Activated T-helper 1 cell treated with anti-CD3 and anti-CD28 coated beads, Interleukin-2, amount 50 U/mL, for 16 hours (primary cell): ENCODE measurements at places on chromosomes 3 and 15.

GRCh38 chr3:101202640-101203039, 117.7 kb downstream of the IMPG2 start:
- no peak for DNase-seq

DNA sequence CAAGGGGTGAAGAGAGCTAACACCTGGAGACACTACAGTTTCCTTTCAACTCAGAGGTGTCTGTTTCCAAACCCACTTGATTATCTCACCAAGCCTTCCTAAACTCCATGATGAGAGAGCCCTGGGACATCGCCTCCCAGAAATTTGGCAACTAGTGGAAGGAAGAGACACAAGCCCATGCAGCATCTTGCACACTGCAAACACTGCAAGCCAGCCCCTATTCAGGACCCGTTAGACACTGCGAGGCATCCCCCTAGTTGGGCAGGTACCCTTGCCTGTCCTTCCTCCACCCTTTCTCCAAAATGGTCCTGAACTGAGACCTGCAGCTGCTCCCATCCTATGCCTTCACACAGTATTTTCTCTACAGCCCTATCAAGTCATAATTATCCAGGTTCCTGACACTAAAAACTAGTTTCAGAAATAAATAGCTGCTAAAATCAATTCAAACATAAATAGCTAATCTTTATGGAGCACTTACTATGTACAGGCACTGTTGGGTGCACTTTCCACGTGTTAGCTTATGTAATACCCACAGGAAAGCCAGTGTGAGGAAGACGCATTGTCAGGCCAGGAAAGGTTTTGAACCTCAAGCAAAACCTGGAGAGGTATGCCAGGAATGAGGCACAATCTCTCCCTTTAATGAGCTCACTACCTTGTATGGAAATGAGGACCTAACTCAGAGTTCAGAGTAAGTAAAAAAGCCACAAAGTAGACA, 2.8 kb downstream of the MAGI1 start:
- no peak for DNase-seq

GRCh38 chr15:33045066-33045810, 149.3 kb downstream of the FMN1 start:
- no peak for DNase-seq

GRCh38 chr3:183279371-183279770, 26.3 kb downstream of the B3GNT5 start:
- no peak for DNase-seq

DNA sequence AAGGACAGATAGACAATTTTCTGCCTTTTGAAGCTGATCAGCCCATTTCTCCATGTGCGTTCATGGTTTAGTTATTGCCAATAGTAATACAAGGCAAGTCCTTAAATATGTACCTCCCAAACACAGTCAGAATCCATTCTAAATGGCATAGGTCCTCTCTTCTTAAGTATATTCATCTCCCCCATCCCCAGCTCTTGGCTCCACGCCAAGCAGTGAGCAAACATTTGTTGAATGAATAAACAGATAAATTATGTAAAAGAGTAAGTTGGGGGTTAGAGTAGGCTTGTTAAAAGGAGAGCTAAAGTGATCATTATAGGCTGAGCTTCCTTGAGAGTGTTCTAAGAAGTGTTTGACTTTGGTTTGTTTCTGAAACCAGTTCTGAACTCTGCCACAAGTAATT, 241.3 kb downstream of the ITPR1 start:
- no peak for DNase-seq

DNA sequence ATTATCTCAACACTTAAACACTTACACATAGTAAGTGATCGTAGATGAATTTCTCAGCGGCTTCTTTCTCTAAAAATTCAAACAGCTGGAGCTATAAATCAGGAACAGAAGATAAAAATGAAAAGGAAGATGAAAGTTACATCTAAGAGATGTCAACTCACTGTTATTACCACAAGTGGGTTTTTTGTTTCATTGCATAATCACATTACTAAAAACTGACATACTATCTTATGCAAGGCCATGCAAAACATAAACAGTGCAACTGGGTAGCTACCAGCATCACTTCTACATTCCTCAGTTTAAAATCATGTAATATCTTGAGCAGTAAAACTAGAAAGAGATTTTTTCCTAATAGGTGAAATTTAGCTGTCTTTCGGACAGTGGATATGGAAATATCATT, 14.9 kb downstream of the MINDY4B start:
- no peak for DNase-seq

DNA sequence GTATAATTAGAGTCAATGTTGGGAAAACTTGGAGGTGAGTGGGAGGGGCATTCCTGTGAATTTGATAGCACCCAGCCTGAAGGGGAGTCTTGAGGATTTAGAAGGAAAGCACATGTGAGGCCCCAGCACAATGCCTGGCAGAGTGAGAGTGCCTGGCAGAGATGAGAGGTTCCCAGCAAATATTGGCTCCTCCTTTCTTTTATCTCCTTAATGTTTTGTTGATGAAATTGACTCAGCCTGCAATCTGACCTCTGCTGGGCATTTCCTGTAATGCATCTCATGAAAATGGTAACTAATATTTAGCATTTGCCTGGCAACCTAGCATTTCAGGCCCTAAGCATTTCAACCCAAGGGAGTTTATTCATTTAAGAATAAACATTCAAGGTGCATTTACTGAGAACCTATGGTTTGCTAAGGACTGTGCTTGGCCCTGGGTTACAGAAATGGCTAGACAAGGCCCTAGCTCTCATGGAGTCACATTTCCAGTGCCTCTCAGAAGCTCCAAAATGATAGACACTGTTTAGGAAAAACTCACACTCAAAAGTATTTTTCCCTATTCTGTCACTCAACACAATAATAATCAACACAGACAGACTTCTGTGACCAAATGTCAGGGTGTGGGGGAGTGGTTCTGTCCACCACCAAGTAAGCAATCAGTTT, 19.0 kb downstream of the PDHB start:
- no peak for DNase-seq

GRCh38 chr3:186094271-186094670, 14.6 kb downstream of the ETV5 start:
- DNase-seq = no peak

DNA sequence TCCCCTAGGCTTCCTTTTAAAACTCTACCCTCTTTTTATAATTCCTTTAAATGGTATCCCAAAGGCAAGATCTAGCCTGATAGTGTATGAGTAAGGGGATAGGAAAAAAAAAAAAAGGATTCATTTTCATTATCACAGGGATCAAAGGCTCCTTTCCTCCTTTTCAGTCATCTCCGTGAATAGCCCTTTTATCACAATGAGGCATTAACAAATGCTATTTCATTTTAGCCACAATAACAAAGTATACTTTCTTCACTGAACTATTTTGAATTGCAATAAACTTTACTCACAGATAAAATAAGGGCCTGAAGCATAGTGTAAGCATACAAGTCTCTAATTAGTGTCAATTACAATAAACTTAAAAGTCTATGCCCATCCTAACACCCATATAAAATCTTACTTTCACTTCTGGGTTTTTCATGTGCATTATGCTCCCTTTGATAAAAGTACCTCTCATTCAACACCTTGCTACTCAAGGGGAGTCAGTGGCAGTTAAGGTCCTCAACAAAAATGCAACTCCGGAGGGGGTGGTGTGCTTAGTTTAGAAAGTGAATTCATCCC, 8.6 kb downstream of the HIGD1A start:
- no peak for DNase-seq

GRCh38 chr3:141112686-141113297, 61.6 kb downstream of the SPSB4 start:
- DNase-seq = no peak

- no peak for DNase-seq
Measured at GRCh38 chr15:26260517-26261133, 397.5 kb upstream of the ATP10A start.

DNA sequence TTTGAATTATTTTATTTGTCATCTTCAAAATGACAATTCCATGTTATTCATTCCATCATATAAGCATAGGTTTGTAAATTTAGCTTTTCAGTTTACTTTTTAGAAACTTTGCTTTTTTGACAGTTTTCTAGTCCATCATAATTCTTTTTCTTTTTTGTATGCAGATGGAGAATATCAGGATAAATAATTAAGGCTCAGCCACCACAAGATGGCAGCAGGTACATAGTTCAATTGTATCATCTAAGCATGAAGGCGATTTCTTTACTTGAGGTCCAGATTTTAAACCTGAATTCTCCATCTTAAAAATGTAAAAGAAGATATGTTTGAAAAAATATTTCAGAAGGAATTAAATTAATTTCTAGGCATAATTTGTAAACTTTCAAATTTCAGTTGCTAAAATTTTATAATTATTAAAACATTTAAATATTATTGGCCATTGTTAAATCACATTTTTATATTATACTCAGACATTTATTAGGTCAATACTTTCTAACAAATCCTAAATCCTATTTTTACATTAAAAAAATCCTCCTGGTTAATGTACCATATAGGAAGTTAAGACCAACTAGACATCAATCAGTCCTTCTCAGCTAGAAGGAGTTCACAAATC, 15.1 kb downstream of the PLSCR5 start:
- no peak for DNase-seq
